Upper lobe of left lung (tissue), 6 donors: ENCODE measurements at places on chromosomes 16 and 17.

- DNase-seq: no peak
Measured at GRCh38 chr17:79144133-79144532, 69.5 kb downstream of the ENGASE start.

DNA sequence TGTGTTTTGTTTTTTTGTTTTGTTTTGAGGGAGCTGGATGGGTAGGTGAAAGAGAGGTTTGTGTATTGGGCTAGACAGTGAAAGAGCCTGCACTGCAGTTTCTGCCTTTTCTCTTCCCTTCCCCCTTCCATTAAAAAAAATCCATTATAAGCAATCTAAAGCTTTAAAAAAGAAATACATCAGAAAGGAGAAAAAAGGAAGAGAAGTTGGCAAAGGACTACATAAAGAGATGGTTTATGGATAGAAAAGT, 10.7 kb upstream of the EEF2K start:
- no peak for DNase-seq

DNA sequence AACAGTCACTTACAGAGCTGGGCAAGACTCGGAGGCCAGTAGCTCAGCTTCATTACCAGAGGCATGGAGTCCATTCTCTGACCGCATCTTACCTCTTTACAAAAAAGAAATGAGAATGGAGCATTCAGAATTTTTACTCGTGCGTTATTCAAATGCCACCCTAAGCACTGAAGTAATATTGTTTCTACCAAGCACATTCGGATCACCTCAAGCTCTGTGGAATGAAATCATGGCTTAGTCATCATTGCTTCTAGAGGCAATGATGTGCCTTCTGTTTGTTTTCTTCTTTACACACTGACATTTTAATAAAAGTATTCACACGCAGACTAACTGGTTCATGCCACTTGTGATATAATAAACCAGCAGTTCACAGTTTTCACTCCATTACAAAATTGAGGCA, 206.8 kb downstream of the PHKB start:
- no peak for DNase-seq

DNA sequence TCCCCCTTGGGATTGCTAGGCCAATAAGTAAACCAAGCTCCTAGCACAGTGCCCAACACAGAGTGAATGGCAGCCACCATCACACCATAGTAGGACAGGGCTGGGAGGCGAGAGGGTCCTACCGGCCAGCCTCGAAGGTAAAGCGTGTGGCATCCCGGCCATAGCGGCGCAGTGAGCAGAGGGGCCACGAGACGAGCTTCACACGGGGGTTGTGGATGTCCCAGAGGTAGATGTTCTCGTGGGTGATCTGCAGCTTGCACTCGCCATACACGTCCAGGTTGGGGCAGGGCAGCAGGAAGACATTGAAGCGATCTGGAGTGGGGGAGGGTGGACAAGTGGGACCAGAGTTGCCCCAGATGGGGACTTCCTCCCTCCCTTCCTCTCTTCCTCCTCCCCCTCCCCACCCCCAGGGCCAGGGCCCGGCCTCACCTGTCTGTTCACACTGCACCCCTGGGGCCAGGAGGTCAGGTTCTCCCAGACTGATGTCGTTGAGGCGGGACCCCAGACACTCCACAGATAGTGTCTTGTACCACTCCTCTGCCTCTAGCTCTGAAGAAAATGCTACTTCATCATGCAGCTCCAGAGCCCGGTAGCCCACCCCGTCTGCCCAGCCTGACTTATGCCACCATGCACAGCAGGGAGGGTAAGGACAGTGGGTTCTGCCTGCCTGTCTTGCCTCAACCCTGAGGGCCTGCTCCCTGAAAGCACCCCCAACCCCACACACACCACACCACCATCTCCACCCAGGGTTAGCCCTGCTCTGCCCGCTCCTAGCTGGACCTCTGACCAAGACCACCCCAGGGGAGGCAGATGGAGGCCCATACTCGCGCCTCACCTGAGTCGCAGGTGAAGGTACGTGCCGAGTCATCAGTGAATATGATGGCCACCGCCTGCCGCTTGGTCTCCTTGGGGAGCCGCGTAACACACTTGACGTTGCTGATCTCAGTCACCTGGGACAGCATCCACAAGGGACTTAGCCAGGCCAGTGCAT, 11.3 kb downstream of the DOK4 start:
- no peak for DNase-seq

GRCh38 chr17:57870283-57870635, 20.4 kb upstream of the MRPS23 start:
- no peak for DNase-seq

- DNase-seq: no peak
Measured at GRCh38 chr17:39104657-39105056, 46.8 kb downstream of the PLXDC1 start.

GRCh38 chr17:48565925-48566710, 12.0 kb downstream of the HOXB4 start:
- DNase-seq: no peak

- no peak for DNase-seq
Measured at GRCh38 chr16:50996830-50997186, 154.3 kb downstream of the SALL1 start.

DNA sequence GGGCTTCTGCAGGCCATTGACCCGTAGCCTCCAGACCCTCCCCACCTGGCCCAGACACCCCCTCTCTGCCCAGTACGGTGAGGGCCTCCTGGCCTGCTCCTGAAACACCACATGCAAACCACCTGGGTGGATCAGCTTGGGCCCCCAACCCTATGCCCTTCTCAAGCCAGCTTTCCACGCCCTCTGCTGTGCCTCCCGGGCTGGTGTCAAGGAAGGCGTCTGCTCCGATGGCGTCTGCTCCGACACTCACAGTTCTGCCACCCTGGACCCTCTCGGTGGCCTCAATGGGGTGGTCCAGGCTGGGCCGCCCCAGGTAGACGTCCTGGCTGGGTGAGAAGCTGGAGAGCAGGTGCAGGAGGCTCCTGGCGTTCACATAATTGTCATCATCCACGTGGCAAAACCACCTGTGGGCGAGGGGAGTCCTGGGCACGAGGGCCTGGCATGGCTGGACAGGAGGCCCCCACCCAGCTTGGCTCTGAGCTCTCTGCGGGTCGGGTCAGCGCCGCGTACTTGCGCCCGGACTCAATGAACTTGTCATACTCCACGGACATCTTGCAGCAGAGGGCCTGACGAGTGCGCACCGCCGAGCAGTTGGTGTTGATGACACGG, 1.4 kb downstream of the RFNG start:
- no peak for DNase-seq

GRCh38 chr16:86118467-86119307, 219.7 kb downstream of the IRF8 start:
- DNase-seq: no peak
